Dorsolateral prefrontal cortex (tissue), 122 donors: ENCODE measurements at places on chromosomes 3 and 15.

- DNase-seq: no peak
These were observed 54.0 kb downstream of the TAFA4 start for GRCh38 chr3:68878322-68878721.

DNA sequence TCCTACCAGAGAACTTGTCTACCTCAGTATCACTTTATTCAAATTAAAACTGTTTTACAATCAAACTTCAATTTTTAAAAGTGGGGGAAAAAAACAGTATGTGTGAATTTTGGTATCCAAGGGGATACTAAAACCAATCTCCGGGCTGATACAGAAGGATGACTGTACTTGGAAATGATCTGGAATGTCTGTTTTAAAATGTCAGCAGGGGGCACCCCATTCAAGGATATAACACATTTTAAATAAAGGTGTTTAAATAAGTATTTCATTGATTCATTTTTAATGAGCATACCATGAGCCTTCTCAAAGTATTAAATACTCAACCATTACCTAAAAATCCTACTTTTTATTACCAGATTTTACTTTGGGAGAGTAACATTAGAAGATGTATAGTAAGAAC lies 67.9 kb downstream of the ULK4 start:
- DNase-seq: no peak

DNA sequence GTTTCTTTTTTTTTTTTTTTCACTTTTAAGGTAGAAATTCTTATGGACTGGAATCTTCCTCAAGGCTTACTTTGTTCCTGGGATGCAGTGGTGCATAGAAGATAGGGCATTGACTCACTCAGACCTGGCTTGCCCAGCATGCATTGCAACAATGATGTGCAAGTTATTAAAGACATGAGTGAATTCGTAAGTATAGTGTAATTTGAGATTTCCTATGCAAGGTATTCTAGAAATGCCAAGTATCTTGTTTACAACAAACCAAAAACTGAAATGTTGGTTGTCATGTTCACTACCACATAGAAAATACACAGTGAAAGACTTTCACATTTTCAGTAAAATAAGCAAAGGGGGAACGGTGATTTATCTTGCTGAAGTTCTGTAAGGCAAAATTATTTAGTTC lies 56.5 kb upstream of the FNDC3B start:
- no peak for DNase-seq

DNA sequence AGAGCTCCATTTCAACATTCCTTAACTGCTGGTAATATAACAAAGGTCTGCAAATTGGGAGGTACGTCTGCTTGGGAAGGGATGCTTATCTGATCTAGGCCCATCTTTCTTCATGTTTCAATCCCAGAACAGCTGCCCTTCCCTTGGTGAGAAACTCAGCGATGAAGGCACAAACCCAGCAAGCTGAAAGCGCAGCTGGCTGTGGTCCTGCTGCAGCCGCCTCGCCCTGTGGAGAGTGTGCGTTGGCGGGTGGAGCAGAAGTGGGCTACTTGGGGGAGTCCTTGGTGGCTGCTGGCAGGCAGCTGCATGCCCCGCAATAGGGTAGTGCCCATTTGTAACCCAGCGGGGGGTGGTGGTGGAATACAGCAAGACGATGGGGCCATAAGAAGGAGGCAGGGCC lies 160.6 kb upstream of the WNT5A start:
- no peak for DNase-seq

GRCh38 chr3:38458796-38459498 lies 5.3 kb downstream of the ACVR2B start:
- no peak for DNase-seq

DNA sequence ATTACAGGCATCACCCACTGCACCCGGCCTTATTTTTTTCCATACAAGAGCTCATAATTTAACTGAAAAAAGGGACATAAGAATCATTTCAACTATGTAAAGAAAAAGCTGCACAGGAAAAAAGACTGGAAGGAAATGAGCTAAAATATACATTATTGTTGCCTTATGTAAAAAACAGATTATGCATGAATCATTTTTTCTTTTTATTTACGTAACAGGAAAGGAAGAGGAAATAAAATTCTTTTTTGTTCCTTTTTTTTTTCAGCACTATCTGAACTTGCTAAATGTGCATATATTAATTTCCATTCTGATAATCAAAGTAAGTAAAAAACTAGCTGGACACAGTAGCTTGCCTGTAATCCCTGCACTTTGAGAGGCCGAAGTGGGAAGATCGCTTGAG lies 12.1 kb downstream of the KIF9 start:
- no peak for DNase-seq

- peak; percentile 79 for DNase-seq
These were observed 30.0 kb downstream of the NBEAL2 start for GRCh38 chr3:47009225-47010110.

- DNase-seq: no peak
These were observed 277.6 kb downstream of the LPP start for GRCh38 chr3:188431553-188431952.

DNA sequence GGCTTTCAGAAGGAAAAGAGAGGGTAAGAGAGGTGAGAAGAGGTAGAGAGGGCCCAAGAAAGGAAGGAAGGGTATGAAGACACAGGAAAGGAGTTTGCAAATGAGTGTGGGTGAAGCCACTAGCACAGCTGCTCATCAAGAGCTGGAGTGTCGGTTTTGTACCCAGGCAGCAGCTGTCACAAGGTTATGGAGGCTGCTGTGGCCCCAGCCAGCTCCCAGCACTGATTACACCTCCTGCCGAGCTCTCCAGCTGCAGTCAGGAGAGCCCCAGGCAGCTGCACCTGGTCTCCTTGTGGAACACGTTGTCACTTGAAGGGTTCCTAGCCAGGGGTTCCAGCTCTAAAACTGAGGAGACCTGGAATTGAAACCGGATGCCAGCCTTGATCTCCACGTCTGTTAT lies 60.4 kb upstream of the CHD2 start:
- DNase-seq: no peak

DNA sequence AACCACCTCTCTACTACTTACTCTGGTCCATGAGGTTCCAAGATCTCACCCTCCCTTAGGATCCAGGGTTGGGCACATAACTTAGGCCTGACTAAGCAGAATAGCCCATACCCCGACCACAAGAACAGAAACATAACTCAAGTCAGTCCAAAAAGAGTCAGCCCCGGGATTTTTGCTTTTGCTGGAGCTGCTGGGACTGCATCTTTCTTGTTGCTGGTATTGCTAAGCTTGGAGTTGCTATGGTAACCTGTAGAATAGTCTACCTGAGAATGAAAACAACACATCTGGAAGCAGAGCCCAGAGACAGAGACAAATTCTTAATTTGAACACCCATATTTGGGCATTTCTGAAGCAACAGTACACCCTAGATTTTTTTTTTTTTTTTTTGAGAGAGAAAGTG lies 6.5 kb downstream of the RUBCN start:
- no peak for DNase-seq

DNA sequence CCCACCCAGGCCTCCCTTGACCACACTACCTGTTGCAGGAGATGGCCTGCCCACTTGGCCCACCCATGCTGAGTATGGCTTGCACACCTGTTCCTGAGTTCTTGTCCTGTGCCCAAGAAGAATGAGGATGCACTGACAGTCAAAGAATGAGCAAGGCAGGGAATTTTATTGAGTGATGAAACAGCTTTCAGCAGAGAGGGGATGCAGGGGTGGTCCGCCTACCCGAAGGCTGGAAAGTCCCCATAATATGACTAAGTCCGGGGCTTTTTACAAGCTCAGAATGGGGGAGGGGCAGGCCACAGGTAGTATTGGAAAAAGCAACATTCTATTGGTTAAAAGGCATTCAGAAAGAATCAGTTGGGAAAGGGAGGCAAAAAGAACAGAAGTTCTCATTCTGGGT lies 29.9 kb upstream of the RNU6-1 start:
- no peak for DNase-seq

DNA sequence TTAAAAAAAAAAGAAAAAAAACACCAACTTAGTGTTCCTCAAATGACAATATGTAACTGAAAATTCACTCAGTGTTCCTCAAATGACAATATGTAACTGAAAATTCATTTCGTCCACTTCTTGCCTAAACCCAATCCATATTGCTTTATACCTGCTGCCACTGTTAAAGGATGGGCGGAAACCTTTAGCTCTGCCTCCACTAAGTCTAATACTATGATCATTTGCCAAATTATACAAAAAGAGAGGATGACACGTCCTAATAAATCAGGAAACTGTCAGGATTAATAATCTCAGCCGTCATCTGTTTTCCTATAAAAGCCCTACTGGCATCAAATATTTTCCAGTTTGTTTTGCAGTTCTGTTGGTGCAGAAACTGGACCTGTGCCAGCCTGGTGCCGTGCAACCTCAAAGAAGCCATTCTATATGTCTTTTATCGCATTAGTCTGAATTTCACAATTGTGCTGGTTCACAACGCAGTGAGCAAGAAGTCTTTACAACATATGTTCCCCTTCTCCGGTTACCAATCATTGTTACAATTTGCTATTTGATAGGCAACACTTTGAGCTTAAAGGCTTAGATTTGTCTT lies 160.4 kb upstream of the KCNH8 start:
- no peak for DNase-seq

- no peak for DNase-seq
These were observed 5.8 kb downstream of the ANO10 start for GRCh38 chr3:43616034-43616433.
